Activated CD4-positive, CD25-positive, alpha-beta regulatory T cell (primary cell): ENCODE measurements at places on chromosomes 4 and X.

DNA sequence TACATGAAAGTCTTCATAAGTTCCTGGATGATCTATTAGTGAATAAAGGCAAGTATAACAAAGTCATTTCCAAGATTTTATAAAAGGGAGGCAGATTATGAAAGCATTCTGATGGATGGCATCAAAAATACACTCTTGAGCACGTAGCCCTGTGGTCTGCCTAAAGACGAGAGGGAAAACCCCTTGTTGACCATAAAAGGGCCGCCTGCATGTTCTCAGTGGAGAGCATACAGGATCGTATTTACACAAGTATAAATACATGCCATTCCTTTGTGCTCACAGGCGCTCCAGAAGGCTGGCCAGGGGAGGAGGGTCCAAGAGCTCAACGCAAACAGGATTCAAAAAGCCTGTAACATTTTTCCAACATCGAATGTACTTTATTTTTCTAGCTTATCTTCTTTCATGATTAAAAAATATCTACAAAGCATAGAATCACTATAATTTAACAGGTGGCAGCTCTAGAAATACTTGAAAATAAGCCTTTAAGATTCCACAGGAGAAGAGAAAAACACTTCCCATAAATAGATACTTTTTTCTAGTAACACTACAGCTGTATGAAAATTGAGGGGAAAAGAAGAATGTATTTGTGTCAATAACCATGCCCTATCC lies 29.6 kb downstream of the PDGFC start:
- no peak for DNase-seq

GRCh38 chr4:6916069-6916586 lies 6.5 kb downstream of the TBC1D14 start:
- DNase-seq: no peak

DNA sequence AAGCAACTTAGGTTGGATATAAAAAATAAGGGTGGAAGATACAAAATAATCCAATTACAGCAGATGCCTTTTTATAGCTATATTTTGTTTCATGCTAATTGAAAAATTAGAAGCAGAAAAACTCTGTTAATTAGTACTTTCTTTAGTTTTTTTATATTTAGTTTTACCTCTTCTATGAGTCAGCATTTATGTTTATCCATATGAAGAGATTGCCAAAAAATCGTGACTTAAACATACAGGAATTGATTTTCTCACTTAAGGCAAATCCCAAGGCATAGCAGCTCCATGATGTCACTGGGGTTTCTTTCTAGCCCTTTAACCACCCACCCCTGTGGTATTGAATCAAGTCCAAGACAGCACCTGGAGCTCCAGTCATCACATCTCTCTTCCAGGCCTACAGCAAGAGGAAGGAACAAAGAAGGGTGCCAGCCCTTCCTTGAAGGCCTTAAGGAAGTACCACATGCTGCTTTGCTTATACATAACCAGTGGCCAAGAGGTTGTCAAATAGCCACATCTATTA lies 365.8 kb upstream of the TENM3 start:
- no peak for DNase-seq

GRCh38 chrX:119407681-119408080 lies 8.5 kb downstream of the SLC25A43 start:
- DNase-seq: no peak

GRCh38 chr4:88937081-88937480 lies 119.9 kb downstream of the FAM13A start:
- no peak for DNase-seq

DNA sequence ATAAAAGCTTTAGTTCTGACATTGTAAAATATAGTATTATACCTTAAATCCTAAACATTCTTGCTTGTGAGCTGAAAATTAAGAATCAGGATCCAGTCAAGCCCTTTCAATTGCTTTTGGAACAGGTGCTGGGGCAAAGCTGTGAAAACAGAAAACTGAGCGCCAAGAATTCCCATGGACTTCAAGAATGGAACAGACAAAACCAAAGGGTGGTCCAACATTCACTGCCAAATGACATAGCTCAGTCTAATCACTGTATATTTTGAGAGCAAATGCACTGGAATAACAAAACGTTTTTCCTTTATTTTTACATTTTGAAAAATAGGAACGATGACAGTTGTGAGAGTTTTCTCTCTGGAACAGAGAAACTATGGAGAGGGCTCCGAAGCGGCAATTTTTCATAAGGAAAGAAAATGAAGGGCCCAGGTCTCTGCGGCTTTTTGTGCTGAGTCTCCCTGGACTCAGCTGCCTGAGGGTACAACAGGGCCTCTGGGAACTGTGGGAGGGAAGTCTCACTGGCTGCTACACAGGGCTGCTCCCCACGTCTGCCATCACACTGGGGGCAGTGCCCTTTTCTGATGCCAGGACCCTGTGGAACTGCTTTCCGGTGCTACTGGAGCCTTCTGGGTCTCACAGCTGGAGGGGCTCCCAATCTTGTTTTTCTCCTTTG lies 56.0 kb upstream of the BMPR1B start:
- DNase-seq: no peak

DNA sequence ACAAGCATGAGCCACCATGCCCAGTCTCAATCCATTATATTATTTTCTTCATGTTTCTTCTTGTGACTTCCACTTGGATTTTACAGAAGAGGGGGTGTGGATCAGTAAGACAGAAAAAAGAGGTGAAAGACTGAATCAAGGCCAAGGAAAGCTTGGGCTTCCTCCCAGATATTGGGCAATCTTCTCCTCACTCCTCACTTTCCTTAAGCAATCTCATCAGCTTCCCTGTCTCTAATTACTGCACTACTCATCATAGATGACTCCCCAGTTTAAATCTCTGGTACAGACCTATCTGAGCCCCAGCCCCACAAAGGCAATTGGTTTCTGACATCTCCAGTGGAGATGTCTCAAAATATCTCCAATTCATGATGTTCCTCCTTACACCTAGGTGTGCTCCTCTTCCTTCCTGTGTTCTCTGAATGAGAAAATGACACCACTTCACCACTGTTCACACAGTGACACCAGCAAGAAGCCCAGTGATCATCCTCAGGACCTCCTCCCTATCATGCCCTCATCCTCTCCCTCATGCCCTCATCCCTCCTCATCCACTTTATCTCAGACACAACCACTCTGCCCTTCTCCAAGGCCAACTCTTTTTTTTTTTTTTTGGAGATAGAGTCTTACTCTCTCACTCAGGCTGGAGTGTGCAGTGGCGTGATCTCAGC lies 44.8 kb upstream of the HERC6 start:
- no peak for DNase-seq

DNA sequence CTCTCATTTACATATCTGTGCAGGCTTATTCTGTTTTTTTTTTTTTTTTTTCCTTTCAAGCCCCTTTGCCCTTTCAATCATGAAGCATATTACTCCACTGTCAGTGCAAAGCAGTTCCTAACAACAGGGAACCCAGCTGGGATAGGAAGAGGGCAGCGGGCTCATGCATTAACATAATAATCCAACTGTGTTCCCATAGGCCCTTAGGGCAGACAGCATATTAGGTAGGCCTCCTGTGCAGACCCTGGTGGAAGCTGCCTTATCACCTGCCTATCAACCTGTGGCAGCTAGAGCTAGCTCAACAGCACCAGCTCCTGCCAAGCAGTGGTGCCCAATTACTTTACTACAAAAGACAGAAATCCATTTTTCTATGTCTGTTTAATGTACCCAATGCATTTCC lies 49.3 kb downstream of the SLC10A7 start:
- DNase-seq: no peak

DNA sequence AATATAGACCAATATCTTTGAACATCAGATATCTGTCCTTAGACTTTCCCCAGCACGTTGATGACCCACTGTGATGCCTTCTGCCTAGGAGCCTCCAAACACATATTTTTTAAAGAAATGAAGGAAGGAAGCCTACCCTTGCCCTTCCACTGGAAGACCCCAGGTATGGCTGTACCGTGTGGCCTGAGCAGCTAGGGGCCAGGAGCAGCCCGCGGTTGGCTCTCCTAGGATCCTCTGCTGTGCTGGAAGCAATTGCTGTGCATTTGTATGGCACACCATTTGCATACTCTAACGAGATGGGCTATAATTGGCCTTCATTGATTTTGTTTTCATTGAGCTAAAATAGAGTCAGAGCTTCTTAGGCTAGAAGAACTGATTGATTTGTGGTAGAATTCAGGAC lies 128.8 kb downstream of the GPAT3 start:
- DNase-seq: no peak

DNA sequence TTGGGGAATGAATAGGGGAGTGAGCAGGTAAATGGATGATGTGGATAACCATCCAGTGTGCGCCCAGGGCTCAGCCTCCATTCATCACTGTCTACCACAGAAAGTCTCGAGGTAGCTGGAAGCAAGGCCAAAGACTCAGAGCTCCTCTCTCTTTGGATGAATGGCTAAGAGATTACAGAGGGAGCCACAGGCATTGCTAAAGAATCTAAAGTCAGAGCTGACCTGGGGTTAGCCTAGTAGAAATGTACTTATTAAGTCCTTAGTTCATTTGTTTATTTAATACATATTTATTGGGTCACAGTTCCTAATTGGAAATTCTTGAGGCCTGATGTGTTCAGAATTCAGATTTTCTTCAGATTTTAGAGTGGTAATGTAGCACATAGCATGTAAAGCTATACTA lies 88.7 kb upstream of the HPF1 start:
- DNase-seq: no peak
